ENCODE measurements at places on chromosomes 16 and 17.
A peak's percentile ranks its signal among the peaks of the same experiment; 100 is the strongest.

DNA sequence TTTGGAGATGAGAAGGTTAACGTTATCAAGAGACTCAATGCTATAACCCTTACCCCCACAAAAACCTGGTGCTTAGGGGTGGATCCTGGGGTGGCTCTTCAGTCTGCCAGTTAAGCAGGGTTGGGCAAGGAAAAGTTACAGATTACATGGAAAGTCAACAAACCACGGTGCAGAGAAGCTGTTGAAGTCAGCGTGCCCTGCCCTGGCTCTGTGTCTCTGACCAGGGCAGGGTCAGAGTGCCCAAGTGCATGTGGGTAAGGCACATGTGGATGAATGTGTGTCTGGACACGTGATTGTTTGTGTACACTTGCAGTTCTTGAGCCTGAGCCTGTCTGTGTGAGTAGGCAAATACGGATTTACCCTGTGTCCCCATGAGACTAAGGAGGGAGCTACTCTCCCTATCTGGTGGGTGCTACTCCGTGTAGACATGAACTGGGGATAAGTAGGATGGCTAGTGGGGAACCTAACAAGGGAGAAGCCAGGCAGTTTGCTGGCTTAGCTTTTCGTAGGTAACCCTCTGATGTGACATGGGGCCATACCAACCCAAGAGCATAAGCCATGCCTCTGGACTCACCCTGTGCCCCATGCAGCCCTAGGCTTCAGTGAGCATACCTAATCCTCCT, 5.5 kb downstream of the IGFBP4 start:
- no peak for DNase-seq

DNA sequence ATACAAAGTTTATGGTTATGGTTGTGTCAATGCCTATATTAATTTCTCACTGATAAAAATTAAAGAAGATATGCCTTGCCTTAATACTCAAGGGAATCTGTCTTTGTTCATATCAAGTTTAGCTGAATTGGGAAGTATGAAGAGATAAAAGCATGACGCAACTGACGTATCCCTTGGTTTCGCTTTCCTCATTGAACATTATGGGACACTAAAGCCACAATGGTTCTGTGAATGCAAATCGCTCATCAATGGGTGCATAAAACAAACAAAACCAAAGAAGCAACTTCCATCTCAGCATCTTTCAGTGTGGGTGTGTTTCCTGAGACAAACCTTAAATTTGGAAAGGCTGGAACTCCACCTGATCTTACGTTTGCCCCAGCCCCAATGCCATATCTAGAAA, 108.2 kb downstream of the NPIPB5 start:
- no peak for DNase-seq

DNA sequence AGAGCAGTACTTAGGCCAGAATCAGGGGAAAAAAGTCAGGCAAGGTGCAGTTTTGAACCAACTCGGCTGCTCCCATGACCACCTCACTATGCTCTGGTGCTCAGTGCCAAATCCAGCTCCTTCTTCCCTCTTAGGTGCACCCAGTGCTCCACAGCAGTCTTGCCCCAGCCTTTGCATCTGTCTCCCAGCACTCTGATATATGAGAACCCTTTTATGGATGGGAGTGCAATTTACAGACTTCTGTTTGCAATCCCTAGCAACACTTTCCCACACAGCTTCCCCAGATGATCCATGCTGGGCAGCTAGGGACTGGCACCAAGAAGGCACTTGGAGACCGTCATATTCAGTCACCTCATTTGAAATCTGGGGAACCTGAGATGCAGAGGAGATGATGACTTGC, 267.9 kb upstream of the CCL2 start:
- no peak for DNase-seq

- no peak for DNase-seq
Measured at GRCh38 chr17:77965352-77965751, 6.8 kb downstream of the TNRC6C start.

GRCh38 chr16:75372236-75372856, 61.0 kb downstream of the CFDP1 start:
- DNase-seq, result no peak

DNA sequence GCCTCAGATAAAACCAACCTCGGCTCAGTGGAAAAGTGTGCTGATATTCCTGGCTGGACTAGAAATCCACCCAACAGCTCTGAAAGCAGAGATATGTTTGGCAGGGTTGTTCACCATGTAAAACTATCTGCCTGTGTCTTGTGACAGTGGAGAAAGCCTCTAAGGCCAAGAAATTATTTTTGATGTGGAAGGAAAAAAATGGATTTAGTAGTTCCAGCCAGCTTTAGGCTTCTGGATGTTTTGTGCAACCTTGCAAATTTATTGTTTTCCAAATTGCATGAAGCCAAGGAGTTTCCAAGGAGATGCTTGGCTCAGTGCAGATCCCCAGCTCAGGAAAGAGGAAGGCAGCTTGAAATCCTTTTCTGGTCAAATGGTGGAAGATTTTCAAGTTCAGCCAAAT, 31.6 kb downstream of the TEKT5 start:
- DNase-seq, result no peak

DNA sequence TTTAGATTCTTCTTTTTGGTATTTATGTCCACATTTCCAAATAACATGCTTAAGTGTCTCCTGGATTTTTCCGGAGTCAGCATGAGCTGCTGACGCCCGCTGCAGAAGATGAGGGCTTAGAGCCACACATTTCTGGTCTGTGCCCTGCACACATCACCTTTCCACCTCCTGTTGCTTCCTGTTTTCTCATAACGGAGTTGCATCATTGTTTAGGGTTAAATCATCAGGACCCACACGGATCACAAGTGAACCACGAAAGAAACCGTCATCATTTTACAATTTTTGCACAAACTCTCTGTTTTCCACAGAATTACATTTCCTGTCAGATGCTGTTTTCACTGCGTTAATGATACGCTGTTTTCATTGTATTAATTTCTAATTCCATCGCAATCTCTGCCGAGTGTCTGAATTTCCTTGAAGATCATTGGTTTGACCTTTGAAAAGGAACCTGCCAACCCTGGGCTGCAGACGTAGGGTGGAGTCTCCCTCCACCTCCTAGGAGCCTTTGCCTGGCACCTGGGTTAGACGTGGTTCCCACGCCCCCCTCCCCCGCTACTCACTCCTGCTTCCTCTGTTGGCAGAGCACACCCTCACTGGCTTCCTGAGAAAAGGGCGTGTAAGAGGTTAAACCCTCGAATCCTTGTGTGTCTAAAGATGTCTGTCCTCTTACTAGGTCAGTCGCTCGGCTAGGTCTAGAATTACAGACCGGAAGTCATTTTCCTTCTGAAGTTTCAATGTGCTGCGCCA, 68.2 kb downstream of the RNF213 start:
- DNase-seq, result no peak

DNA sequence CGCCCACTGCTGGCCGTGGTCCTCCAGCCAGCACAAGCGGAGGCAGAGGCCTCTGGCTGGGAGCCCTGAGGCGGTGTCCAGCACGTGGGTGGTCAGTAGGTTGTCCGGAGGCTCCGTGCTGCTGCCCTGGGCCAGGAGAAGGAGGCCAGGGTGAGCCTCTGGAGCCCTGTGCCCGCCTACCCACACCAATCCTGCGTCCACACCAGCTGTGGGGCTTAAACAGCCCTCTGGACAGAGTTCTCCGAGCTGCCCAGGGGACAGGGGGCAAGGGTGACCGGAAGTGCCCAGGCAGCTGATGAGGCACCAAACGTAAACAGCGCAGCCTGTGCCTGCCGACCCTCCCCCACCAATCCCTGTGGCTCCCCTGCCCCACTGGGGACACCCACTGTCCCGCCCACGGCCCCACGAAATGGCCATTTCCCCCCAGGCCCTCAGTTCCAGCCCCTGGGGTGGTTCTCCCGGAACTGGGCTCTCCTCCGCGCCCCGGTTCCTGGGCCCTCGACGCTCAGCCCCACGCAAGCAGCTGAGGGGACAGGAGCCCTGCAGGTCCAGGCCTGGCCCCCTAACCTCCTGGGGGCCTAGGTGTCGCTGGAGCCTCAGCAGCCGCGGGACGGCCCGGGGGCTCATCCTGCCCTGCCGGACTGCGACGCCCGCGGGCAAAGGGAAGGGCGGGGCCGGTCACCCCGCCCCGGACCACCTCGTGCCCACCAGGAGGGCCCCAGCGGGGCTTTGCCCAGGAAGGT, 27.9 kb upstream of the DBNDD1 start:
- no peak for DNase-seq

GRCh38 chr17:8739097-8739496, 5.5 kb downstream of the CCDC42 start:
- DNase-seq, result no peak

DNA sequence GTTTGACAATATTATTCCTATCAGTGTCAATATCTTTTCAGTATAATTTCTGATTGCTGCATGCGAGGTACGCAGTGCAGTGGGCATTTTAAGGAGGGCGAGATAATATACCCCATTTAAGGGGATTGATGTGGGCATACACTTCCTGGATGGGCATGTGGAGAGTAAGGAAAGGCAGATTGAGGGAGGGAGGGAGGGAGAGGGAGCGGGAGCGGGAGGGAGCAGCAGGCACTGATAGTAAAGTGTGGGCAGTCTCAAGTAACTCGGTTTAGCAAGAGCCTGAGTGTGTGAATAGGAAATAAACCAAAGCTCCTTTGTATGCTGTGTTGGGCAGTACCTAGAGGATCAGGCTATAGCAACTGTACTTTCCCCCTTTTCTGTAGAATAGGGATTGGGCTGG, 5.1 kb downstream of the BPTF start:
- DNase-seq, result no peak

GRCh38 chr17:12070561-12070960, 49.9 kb downstream of the MAP2K4 start:
- no peak for DNase-seq

DNA sequence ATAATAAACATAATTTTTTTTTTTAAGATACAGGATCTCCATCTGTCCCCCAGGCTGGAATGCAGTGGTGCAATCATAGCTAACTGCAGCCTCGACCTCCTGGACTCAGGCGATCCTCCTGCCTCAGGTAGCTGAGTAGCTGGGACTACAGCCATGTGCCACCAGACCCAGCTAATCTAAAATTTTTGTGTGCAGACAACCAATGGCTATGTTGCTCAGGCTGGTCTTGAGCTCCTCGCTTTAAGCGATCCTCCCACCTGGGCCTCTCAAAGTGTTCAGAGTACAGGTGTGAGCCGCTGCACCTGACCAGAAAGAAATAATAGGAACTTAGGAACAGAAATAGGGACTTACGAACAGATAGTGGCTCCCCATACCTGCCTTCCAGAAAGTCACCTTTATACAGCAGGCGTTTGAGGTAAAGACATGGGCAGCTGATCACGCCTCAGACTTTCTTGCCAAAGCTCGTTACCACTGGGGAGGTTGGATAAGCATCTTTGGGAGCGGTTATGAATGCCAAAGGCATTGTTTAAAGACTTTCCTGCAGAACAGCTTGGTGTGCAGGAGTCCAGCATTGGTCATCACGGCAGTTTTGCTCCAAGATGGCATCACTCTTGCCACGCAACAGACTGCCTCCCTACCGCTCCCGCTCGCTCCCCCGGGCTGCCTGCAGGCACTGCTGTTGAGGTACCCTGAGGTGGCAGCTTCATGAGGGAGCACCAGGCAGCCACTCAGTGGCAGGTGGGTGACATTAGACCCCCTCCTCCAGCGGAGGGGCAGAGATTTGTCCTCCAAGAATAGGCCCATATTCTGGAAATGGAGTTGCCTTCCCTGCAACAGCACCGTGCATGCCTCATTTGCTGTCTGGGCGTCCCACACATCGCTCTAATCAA, 13.6 kb downstream of the COX4I1 start:
- no peak for DNase-seq

- peak; percentile 37 for DNase-seq
Measured at GRCh38 chr16:2919511-2920255, 8.0 kb downstream of the FLYWCH1 start.

GRCh38 chr17:13599864-13600263, 1.9 kb downstream of the HS3ST3A1 start:
- no peak for DNase-seq

DNA sequence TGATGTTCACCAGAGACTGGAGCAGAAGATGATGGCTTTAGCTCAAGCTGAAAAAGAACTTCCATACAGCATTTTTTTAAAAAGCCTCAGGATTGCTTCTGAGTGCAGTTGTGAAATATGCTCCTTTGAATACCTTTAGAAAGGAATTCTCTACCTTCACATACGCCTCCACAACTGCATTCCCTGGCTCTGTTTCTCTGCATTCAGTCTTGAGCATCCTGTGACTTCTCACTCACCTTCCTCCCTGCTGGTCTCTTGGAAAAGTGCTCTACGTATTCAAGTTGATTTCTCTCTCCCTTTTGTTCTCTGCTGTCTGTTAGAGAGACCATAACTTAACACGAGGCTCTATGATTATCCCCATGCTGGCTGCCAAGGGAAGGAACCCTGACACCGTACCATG, 34.5 kb downstream of the HS3ST2 start:
- no peak for DNase-seq

GRCh38 chr16:69600202-69600601, 34.4 kb downstream of the NFAT5 start:
- DNase-seq, result no peak

DNA sequence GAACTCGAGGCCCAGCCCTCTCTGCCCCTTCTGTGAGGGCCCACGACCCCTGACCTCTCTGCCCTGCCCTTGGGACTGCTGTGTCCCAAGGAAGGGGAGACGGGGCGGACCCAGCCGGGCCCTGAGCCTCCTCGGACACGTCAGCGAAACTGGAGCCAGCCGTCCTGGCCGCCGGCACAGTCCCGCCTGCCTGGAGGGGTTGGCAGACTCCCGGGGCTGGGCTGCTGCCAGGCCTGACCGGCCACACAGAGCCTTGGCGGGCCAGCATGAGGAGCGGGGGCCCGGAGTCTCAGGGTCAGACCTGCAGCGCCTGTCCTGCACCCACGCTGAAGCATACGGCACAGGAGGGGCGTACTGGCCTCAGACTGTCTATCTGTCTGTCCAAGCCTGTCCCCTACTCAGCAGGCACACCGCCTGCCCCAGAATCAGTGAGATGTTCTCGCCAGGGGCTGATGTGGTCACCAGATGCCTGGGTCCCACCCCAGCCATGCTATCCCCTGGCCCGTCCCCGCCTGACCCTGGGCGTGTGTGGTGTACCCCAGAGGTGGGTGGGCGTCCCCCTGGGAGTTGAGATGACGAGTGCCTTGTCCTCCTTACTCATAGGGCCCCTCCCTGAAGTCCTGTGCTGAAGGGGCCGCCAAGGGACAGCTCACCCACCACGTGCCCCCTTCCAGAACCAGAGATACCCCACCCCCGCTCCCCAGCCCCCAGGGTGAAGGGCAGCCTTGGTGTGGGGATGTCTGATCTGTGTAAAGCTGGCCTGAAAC, 4.7 kb downstream of the VASN start:
- no peak for DNase-seq

DNA sequence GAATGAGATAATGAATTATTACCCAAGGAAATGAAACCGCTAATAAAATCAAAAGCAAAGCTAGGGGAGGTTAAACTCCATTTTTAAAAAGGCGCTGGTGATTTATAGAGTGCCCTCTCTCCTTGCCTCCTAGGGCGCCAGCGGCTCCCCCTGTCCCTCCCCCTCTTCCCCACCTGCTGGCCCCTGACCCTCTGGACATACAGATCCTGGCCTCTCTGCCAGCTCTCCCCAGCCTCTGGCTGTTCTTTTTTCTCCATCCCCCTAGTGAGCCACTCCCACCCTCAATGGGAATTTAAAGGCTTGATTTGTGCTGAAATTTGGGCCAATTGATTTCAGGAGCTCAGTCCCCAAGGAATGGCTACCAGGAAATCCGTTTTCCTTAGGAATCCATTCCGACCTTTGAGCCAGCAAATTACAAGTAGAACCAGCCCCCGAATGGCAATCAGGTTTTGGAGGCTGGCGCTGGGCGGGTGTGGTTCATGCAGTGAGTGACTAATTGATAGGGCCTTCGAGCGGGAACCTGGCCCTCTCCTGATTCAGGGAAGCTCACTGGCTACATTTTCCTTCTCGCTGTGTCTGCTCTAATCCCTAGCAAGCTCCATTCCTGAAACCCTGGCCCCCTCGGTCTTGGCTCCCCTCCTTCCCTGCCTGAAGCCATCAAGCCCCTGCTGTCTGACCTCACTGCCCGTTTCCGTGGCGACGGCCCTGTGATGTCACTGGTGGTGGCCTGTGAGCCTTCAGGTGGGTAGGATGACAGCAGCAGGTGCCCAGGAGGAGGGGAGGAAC, 141.9 kb upstream of the SDK2 start:
- no peak for DNase-seq

All from stimulated activated CD4-positive, alpha-beta T cell treated with anti-CD3 and anti-CD28 coated beads, Interleukin-4, amount 100 ng/mL, for 4 hours (primary cell).